ENCODE measurements at places on chromosomes 4 and X. TPM values are rescaled to one million over a fixed set of nuclear protein-coding genes. Genes with fewer than 3 reads are reported as not detected.

DNA sequence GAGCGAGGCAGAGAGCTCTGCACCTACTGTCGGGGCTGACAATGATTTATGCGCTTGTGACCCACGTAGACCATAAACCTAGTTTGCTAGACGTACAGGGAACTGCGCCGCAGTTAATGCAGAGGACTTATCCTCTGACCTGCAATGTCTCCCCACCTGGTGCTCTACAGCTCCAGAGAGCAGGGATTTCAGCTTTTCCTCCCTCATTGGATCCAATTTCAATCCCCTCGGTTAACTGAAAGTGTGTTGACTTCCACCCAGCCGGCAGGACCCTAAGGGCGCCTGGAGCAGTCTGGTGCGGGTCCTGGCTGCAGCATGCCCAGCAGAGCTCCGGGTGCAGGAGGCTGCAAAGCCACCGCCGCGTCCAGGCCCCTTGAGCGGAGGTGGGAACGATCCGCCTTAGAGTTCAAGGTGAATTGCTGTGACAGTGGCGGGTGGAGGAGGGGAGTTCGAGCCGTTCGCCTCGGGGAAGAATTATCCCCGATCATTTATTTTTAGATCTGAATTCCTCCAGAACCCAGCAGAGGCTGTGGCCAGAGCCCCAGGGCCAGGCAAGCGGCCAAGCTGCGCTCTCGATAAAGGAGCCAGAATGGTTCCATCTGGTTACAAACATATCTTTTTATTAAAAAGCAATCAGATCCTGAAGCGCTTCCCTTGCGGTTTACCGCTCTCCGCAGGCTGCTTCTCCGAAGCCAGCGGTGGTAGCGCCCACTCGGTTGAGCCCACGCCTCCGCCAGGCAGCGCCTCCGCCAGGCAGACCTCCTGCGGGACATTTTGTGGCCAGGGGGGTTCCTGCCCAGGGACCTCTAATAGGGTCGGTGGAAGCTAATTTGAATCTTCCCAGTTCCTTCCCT, 66.0 kb downstream of the FBXO8 start:
- DNase-seq, result no peak

DNA sequence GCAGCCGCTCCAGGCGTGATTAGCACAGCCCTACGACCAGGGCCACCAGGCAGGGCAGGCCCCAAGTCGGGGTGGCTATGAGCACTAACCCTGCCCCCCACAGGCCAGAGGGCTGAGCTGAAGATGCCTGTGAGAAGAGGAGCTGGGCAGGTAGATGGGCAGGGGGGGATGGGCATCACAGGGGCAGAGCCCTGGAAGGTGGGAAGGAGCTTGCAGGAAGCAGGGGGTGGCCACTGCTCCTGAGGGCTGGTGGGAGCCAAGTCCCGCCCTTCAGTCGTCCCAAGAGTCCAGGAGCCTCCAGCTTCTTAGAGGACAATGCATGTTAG, 7.3 kb upstream of the MXD4 start:
- DNase-seq, result no peak

VCX3A gene
- not detected for polyA plus RNA-seq

DNA sequence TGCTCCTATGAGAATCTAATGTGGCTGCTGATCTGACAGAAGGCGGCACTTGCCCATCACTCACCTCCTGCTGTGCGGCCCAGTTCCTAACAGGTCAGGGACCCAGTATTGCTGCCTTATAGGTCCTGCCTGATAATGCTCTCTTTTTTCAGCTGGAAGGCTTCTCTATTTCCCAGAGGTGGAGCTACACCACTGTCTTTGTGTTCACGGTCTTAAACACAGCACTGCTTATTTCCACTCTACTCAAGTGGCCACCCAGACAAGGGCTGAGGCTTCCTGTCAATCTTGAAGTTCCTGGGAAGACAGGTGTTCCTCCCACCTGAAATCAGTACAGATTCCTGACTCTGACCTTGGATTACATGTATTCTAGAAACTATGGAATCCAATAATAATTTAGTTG, 270.6 kb downstream of the NR3C2 start:
- DNase-seq, result no peak

DNA sequence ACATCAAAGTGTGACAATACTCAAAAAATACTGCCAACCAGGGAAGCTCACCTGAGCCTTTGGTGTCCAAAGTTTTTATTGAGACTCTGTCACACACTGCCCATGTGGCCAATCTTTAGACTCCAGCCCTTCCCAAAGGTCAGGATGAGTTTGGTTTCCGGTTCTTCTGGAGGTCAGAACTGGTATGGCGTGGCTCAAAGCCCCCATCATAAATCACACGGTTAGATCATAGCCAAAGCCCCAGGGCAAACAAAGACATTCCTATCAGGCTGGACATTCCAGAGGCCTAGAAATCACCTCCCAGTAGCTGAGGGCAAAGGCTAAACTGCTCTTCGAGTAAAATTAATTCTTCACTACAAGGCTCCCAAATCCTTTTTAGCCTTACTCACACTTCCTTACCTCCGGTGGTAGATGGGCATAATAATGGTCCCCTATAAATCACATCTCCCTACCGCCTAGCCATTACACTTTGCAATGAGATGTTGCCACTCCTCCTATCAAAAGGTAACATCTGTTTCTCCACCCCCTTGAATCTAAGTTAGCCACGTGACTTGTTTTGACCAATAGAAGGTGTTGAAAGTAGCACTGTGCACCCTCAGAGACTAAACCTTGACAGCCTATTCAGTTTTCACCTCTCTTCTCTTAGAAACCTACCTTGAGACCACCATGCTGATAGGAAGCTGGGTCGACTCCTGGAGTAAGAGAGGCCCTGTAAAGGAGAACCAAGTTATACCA, 137.8 kb upstream of the DUSP21 start:
- DNase-seq, result no peak

DNA sequence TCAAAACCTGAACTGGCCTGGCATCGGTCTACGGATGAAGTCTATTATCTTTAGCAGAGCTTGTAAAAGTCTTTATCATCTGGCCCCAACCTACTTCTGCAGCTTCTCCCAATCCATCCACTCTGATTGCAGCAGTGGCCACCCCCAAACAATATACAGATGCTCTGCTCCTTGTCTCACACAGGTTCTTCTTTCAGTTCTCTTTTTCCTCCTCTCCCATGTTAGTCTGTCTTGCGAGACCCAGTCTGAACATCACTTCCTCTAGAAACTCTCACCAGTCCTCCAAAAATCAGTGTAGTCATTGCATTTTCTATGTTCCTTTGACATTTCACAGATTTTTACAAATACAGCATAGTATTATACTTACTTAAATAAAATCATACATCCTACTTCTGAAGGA, 163.0 kb downstream of the FRMPD4 start:
- no peak for DNase-seq
